Kidney epithelial cell (primary cell): ENCODE measurements at places on chromosomes 6 and 20.

GRCh38 chr20:60558486-60558885, 600.3 kb downstream of the CDH26 start:
- DNase-seq, result no peak

DNA sequence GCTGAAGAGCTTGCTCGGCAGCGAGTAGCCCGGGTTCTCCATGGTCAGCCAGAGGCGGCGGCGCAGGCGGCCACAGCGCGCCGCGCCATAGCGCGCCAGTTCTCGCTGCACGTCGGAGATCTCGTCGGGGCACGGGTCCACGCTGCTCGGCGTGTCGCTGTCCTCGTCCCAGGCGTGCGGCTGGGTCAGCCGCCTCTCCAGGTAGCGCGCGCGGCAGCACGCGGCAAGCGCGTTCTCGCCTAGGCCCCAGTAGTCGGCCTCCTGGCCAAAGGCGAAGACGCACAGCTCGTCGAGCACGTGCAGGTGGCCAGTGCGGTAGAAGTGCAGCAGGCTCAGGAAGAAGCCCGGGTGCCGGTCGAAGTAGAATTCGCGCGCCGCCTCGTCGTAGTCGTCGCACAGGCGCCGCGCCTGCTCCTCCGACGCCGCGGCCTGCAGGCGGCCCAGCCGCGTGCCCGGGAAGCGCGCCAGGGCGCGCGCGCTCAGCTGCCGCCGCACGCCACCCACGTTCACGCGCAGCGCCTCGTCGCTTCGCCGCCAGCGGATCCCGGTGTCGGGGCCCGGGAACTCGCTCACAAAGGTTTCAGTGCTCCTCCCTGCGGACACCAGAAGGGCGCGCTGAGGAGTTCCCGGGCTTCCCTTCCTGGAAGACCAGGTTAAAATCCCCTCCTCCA, 2.7 kb downstream of the KCNS1 start:
- DNase-seq, result no peak

DNA sequence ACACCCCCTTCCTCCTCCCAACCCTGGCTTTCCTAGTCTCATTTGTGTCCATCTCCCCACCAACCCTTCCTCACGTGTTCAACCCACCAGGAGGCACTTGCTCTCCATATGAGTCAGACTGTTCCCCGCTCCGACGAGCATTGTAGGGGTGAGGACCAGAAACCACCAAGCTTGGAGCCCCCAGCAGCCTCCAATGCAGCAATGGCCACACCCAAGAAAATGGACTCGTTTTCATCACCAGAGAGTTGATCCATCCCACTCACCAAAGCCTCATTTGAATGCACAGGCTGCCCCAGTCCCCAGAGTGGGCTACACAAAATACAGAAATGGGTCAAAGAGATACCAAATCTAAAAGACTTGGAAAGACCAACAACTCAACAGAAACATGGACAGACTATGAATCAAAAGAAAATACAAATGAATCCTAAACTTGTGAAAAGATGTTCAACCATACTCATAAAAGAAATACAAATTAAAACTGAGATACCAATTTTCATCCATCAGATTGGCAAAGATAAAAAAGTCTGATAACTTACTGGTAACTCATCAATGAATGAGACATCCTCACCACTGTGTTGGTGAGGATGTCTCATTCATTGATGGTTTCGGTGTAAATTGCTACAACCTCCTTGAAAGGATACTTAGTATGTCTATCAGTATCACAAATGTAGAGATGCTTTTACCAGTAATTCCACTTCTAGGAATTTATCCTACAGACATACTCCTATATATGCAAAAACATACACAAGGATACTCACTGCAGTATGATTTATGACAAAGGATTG, 68.1 kb downstream of the TRERF1 start:
- DNase-seq, result no peak

DNA sequence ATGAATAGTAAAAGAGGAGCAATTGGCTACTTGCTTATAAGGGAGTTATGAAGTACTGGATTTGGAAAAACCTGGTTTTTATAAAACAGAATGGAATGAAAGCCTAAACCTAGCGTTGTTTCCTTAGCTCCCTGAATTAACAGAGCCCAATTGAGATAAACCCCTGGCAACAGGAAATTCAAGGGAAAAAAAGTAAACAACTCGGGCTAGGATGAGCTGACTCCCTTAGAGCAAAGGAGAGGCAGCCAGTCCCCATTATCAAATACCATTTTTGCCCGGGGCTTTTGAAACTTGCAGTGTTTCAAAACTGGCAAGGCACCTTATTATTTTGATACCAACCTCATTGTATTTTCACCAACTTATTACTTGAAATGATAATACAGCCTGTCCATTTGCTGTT, 587.5 kb downstream of the CD109 start:
- no peak for DNase-seq

GRCh38 chr6:155521719-155522118, 66.1 kb upstream of the NOX3 start:
- no peak for DNase-seq
